SW 1271 (cell line): ENCODE measurements at places on chromosomes 6 and 20.

GRCh38 chr6:111984516-111985201, 69.2 kb upstream of the CCN6 start:
- no peak for DNase-seq

- no peak for DNase-seq
Observed at GRCh38 chr6:72849346-72849745, 227.5 kb downstream of the KCNQ5 start.

DNA sequence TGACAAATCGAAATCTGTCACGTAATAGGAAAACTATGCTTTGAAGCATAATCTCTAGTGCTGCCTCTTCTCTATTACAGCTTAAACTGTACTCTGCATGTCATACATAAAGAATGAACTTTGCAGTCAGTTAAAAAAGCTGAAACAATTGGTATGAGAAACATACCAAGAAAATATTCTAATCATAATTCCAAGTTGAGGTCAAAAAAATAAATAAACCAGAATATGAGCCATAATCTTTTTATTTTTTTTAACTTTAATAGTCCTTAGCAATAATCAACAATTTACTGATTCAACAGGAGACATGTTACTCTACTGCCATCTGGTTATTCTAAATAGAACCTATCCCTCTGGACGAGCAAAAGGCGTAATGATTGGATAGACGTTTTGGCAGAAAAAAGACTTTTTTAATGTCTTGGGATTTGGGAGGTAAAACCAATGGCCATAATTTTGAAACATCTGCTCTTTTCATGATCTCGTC, 224.4 kb upstream of the FLRT3 start:
- no peak for DNase-seq

DNA sequence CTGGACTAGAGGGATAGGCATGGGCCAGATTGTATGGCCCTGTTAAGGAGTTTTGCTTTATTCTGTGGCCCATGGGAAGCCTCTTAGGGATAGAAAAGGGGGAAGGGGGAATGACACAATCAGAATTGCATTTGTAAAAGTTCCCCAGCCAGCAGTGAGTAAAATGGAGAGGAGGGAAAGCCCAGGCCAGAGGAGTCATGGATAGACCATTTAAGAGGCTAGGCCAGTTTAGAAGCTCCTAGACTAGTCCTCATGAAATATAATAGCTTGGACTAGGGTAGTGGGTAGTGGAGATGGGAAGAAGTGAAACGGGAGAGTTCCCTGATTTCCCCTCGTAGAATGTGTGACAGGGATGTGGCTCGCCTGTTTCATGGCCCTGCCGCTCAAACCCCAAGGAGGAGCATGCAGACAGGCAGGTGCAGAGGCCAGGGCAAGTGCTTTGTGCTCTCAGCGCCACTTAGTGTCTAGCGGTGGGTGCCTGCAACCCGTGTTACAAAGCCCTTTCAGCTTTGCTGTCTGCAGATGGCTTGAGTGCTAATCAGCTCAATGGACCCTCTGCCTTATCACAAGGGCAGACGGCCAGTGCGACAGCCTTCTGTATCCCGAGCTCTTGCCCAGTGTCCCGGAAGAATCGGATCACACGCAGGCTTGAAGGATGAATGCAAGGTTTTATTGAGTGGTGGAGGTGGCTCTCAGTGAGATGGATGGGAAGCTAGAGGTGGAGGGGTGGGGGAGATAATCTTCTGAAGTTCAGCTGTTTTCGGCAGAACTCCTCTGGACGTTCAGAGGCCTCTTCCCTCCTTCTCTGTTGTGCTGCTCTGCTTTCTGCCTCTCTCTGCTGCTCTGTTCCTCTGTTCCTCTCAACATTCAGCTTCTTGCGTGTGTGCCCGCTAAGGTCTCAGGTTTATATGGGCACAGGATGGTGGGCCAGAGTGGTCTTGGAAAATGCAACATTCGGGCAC, 141.1 kb downstream of the CEP57L1 start:
- no peak for DNase-seq

- no peak for DNase-seq
Observed at GRCh38 chr6:110746680-110747079, 68.6 kb downstream of the CDK19 start.

DNA sequence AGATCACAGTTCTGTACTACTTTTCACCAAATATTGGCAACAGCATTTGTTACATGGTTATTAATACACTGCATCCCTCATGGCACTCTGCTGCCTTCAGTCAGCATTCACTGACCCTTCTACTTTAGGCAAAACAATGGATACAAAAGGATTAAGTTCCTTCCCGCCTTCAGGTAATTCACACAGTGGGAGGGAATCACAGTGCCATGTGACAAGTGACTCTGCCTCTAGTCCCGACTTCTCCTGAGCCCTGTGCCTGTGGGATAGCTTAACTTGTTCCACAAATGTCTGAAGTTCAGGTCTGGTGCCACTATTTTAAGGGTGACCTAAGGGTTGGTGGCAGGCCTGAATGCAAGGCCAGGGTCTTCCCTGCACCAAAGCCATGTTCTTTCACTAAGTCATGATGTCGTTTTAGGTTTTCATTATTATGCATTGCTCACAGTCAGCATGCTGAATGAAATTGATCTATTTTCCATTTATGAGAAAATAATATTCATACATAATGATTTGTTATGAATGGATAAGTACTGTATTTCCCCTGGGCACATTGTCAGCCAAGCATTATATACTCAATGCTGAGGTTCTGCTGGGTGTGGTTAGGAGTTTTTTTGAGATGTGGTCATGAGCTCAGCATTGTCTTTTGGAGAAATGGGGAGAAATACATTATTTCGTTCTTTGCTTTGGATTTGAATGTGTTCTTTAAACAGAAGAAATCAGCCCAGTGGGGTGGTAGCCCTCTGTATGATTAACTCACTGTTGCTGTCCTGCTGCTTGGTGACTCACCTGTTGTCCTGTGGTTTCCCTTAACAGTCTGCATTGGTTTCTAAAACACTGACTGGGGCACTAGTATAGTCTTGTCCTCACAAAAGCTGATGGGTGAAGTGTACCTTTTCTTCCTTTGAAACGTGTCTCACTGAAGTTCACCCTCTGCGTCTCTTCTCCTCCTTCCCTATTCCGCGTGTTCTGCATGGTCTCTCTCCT, 66.4 kb downstream of the AFDN start:
- no peak for DNase-seq

GRCh38 chr6:34600796-34601195, 44.7 kb upstream of the SPDEF start:
- no peak for DNase-seq

DNA sequence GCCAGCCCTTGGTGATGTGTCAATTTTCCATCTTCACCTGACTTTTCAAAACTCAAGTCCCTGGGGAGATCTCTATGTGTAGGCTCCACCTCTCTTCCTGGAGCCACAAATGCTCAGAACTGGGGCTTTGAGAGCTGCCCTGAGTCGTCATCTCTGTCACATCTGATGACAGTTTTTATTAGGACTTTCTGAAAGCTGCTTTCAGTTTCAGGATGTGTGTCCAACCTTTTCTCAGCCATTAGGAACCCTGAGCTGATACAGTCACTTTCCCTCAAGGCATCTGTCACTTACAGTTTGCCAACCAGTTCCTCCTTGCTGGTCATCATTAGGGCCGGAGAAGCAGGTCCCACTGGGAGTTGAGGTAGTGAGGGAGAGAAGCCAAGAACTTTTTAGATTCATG, 365.9 kb upstream of the CHD6 start:
- DNase-seq = no peak

DNA sequence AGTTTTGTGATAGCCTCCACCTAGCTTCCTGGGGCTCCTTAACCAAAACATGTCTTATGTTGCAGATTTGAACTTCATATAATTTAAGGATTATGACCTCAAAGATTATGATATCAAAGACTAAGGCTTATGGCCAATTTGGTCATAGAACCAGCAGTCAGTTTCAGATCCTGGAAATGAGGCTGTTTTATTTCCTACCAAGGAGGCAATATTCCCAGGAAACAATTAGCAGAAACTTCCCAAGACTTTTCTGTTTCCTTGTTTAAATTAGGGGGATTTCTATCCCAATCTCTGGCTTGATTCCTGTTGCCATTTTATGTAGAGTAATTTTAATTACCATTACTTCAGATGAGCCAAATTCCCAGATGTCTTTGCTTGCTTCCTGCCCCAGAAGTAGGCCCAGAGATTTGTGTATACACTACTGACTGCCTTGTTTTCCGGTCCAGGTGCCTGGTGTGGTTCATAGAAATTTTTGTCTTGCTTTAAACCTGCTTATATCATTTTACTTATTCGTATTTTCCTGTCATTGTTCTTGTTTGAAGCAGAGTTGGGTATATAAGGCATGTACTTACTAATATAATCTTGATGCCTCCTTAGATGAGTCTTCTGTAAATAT, 119.2 kb upstream of the TMEM170B start:
- no peak for DNase-seq

GRCh38 chr6:73290435-73290834, 27.4 kb upstream of the KHDC1 start:
- DNase-seq = no peak

DNA sequence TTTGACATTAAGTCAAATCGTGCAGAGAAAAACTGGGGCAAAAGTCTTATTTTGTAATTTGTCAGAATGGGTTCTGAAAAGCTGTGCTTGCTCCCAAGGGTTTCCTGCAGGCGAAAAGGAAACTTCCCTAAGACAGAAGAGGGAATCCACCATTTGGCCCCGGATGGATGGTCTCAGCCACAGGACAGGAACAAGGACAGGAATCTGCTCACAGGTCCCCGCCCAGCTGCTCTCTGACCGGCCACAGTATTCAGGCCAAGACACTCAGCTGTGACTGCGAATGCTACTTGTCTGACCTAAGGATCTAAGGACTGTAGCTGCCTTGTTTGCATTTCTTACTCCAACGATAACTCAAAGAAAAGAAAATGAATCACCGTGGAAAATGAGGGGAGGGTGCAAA, 197.0 kb downstream of the BMP7 start:
- DNase-seq = no peak

DNA sequence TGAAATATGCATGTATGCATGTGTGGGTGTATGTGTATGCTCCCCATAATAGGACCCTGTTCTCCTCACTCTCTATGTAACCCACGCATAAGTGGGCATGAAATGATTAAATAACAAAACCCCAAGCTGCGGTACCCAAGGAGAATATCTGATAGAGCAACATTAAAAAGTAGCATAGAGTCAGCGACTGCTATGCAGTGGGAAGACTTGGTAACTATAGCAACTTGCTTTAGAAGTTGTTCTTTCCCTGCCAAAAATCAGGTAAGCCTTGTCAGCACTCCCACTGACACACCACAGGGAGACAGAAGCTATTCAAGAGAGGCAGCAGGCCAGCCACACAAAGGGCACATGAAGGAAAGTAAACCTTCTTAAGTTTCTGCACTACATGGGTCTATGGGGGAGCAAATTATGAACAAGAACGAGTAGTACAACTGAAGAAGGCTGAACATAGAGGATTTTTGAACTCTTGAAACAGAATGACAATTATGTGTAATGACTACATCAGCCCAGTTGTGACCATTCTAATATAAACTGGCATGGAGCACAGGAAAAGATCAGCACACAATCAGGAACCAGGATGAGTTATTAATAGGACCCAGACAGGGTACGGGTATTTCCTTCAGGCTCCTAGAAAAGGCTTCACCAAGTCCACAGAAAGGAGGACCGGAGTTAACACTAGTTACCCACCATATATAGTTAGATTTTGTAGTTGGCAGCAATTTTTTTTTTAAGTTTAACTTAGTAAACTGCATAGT, 89.9 kb downstream of the GPR6 start:
- DNase-seq = no peak

DNA sequence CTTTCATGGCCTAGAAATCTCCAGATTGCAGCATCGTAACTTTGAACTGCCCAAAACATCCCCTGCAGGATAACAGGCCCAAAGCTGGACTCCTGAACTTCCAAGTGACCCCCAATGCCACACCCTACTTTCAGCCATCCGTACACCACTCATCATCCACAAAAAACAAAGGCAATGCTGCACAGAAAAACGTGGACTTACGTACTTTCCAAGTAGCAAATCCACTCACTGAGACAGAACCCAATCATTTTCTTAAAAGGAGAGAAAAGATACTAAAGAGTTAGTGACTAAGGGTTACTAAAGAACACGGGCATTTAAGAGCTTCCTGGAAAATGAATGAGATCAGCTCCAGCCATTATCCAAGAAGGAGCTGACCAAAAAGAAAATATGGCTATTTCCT, 211.0 kb downstream of the WDR27 start:
- no peak for DNase-seq

- no peak for DNase-seq
Observed at GRCh38 chr20:1277529-1278322, 11.6 kb downstream of the SNPH start.

- DNase-seq = no peak
Observed at GRCh38 chr6:119196715-119197114, 118.3 kb upstream of the FAM184A start.

DNA sequence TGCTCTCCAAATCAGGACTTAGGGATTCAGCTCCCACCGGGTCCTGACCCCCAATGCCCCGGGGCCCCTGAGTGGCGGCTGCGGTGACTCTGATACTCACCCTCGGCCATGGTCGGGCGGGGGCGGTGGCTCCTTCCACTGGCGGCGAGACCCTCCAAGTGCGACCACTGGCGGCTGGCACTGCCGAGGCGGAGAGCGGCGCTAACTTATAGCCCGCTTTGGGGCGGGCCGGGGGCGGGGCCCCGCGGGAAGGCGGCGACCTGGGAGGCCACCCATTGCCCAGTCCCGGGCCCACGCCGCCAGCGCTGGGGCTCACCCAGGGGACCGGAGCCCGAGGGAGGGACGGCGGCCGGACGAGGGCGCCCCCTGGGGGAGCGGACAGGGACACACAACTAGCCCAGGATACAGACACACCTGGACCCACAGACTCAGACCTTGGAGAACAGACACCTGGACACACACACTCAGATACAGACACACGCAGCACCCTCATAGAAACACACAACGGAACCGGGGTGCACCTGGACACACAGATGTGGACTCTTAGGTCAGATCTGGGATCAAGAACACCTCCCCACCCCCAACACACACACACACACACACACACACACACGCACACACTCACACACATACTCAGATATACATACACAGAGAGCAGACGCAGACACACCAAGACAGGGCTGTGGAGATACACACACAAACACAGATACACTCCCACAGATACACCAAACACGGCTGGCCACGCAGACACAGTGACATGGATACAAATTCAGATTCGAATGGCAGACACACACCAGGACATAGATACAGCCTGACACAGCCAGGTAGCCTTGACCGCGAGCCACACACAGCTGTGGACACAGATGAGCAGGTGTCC, at the start of gene TGM2:
Gene TGM2 (minus strand): TSS at position 182 of the 877 bp plus-strand sequence. CDS start 72 bp downstream, at position 110.
- DNase-seq = peak; percentile 70

- DNase-seq = no peak
Observed at GRCh38 chr20:40893610-40894236, 134.9 kb upstream of the TOP1 start.

- DNase-seq = no peak
Observed at GRCh38 chr6:10343320-10343719, 71.6 kb downstream of the TFAP2A start.

GRCh38 chr6:17853533-17853932, 133.9 kb downstream of the KIF13A start:
- no peak for DNase-seq

GRCh38 chr6:44463728-44464450, 76.4 kb downstream of the CDC5L start:
- no peak for DNase-seq

GRCh38 chr6:163349696-163350095, 64.8 kb upstream of the QKI start:
- no peak for DNase-seq

GRCh38 chr6:62150048-62150663, 135.9 kb downstream of the KHDRBS2 start:
- peak; percentile 39 for DNase-seq

GRCh38 chr6:113565306-113565705, 291.8 kb upstream of the MARCKS start:
- DNase-seq = no peak

GRCh38 chr20:51815383-51816076, 13.2 kb upstream of the SALL4 start:
- no peak for DNase-seq

- DNase-seq = no peak
Observed at GRCh38 chr20:11727708-11728107, 190.0 kb upstream of the BTBD3 start.
